ENCODE measurements at places on chromosomes 7 and 10.

GRCh38 chr10:92699518-92700381, 10.0 kb downstream of the HHEX start:
- peak; percentile 92 for DNase-seq

GRCh38 chr10:29691564-29692072, 56.8 kb upstream of the SVIL start:
- no peak for DNase-seq

GRCh38 chr10:5888843-5889623, 660 bp downstream of the ANKRD16 start:
- peak; percentile 53 for DNase-seq

DNA sequence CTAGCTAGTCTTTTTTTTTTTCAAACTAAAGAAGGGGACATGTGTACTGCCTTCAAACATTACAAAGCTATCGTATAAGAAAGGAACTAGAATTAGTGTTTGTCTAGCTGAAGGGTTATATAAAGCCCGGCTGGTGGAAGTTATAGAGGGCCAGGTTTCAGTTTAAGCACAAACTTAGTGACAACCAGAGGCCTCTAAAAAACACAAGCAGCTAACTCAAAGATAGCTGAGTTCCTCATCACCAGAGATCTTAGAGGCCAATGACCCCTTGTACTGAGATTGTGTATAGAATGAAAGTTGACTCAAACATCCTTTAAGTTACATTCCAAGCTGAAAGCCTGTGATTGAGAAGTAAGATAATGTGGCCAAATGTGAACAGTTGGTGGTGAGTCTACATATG, 28.1 kb upstream of the SGMS1 start:
- no peak for DNase-seq

- no peak for DNase-seq
Observed at GRCh38 chr7:139762886-139763285, 14.9 kb downstream of the HIPK2 start.

Measured in KBM-7 (cell line).